ENCODE measurements at places on chromosomes 12 and 14.

DNA sequence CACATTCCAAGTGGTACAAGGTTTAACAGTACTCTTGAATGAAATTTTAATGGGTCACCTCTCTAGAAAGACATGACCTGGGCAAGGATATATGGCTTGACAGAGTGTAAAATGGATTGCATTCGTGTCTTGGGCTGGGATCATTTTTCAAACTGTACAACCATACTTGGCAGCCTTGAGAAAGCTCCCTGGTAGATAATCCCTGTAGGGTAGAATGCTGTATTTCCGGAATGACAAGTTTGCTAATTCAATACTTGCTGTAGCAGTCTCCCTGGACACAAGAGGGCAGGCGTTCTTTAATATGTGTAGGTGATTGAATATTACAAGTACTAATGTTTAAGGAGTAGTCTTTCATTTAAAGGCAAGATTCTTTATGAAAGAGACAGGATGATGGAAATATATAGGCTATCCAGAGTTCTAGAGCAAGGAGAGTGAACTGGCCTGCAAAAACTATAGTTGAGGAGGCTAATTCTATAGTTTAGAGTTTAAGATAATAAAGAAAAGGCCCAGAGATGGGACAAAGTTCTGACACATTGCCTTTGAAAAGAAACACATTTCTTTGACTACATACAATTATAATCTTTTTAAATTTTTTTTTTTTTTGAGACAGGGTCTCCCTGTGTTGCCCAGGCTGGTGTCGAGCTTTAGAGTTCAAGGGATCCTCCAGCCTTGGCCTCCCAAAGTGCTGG is 53.4 kb downstream of the PLBD1 start:
- peak; percentile 29 for DNase-seq

DNA sequence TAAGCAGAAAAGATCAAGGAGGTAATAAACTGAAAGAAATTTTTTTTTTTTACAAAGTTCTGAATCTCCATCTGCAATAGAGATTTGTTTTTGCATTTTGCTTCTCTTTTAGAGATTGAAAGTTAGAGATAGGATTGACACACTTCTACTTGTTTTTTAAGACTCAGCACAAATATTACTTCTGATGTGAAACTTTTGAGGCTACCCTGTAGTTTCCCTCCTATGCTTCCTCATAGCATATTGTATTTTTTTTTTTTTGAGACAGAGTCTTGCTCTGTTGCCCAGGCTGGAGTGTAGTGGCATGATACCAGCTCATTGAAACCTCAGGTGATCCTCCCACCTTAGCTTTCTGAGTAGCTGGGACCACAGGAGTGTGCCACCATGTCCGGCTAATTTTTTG is 32.1 kb upstream of the SGPP1 start:
- no peak for DNase-seq

DNA sequence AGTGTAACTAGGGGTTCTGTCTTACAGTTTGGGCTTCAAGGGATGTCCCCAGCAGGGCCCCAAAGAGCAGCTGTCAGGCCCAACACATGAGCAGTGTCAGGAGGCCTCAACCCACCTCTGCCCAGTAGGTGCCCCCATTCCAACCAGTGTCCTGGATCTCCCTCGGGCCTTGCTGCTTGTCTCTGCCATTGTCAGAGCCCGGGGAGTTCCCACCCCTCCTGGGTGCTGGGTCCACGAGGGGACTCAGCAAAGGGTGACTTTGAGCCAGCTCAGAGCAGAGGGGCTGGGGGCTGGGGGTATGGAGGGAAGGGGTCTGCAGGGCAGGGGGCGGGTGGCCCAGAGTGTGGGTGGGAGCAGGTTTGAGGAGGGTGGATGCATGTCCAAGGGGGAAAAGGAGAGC is 18.0 kb upstream of the BEGAIN start:
- DNase-seq, result peak; percentile 8

- no peak for DNase-seq
These were observed 101.8 kb upstream of the EIF5 start for GRCh38 chr14:103232031-103232808.

DNA sequence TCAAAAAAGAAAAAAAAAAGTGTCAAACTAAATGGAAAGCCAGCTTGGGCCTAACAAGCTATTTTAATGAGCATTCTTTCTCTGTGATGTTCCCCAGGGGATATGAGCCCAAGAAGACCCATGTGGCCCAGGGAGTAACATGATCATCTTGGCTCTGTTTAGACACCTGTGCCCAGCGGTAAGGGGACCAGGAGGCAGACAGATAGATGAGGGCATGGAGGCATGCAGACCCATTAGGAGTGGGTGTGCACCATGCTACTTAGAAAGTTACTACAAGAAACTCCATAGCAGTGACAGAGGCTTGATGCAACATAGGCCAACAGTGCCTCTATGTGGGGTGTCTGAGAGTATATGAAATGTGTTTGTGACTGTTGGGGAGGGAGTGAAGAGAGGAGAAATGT is 3.1 kb upstream of the CREBL2 start:
- DNase-seq, result no peak

DNA sequence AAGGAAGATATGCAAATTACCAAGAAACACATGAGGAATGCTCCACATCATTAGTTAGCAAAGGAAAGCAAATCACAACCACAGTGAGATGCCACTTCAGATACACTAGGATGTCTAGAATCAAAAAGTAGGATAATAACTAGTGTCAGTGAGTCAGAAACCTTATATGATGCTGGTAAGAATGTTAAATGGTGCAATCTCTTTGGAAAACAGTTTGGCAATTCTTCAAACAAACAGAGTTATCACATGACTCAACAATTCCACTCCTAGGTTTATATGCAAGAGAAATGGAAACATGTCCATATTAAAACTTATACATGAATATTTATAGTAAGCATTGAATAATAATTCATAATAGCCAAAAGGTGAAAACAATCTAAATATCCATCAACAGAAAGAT is 220.9 kb downstream of the FOXG1 start:
- DNase-seq, result no peak

- DNase-seq, result no peak
These were observed 193.7 kb downstream of the SLC6A15 start for GRCh38 chr12:84718906-84719305.

GRCh38 chr12:125092872-125093680 is 27.8 kb downstream of the AACS start:
- DNase-seq, result peak; percentile 78

GRCh38 chr14:73759183-73759713 is 45.1 kb upstream of the PNMA1 start:
- peak; percentile 88 for DNase-seq

- DNase-seq, result peak; percentile 38
These were observed at the start of gene PTGDR for GRCh38 chr14:52267501-52268278. TSS of gene PTGDR (plus strand) at chr14:52267698. CDS start at chr14:52267815, 117 bp downstream.

DNA sequence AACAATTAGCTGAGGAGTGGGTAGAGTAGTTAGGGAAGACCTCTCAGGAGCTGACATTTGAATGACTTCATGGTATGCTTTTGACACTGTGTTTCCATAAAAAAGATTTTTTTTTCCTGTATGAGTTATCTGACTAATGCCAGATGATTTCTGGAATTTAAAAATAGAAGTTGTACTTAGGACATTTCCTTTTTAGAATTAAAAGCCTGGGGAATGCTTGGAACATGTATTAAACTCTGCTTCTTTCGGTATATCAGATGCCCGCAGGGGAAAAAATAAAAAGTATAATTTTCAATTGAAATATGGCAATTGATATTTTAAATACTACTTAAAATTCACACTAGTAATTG is 41.1 kb downstream of the BRMS1L start:
- no peak for DNase-seq

DNA sequence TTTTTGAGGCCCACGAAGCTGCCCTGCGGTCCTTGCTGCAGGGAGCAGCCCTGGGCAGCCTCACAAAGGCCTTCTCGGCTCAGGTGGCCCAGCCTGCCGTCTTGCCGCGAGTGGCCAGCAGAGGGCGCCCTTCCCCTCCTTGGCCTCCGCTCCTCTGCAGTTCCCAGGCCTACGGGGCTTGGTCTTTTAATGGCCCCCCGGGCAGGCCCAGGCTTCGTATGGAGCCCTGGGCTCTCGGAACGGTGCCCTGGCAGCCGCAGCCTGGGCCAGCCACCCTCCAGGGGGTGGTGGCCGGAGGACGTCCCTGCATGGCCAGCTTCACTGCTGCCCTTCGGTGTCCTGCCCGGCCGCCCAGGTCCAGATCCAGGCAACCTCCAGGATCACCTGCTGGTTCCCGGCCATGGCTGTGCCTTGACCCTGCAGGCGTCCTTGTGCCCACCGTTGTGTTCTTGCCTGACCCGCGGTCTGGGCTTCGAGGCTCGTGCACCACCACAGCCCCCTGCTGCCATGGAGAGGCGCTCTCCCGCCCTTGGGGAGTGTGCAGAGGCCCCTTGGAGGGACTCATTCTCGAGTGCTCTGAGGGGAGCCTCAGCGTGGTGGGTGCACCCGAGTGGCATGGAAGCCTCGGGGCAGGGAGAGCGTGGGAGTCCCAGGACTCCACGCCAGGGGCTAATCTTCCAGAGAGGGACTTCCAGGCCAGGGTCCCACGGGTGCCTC is 9.4 kb downstream of the ASPG start:
- DNase-seq, result peak; percentile 56

DNA sequence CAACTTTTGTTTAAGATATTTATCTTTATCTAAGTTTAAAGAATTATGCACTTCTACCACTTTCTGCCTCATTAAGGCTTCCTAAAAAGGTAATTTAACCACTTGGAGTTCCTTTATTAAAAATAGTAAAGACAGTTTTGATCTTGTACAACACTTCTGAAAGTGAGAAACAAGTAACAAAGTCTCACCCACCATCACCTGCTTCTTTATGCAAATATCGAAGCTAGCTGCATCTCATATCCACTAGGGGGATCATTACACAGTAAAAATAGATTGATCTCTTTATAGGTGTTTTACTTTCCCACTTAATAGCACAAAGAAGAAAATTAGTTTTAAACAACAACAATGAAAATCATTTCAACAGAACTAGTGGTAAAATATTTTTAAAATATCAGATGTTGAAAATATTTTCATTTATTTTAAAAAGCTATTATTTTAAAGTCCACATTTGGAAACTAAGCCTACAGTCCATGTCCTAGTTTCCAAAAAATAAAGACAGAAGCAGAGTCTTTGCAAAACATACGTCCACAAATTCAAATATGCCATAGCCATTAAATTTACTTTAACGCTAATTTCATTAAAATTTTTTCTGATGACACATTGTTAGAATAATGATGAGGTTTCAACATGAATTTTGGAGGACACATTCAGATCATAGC is 160.0 kb upstream of the SOX5 start:
- DNase-seq, result no peak

DNA sequence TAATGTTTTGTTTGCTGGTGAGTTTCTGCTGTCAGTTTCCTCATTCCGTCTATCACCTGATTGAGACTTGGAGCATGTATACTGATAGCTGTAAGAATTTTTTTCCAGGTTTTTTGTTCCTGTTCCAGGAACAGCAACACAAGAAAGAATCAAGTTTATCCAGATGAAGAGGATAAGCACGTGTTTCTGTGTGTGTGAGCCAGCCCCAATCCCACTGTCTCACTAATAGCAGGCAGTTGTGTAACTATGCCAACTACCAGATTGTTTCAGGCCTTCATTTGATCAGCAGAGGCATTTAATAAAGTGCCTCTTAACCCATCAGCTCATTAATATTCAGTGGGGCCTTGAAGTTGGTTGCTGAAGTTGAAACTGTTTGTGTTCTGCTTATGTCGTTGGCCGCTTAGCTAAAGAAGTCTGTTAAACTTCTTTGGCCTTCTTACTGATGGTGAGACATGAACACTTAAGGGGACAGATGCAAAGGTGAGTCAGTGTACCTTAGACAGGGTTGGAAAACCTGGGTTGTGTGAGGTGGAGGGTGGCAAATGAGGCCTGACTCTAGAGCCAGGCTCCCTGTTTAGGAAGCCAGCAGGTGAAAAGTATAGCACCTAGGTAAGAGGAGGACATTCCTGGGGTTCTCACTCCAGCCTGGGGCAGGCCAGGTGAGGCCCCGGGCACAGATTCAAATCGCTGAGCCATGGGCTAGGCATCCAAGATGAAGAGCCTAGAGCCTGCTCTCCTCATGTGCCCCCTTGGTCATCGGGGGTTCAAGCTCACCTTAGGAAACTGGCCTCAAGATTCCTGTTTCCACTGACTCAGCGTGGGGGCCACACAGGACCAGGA is 3.7 kb downstream of the ANKRD13A start:
- no peak for DNase-seq

GRCh38 chr14:100536121-100536510 is 51.1 kb downstream of the BEGAIN start:
- DNase-seq, result peak; percentile 4

- DNase-seq, result no peak
These were observed 34.3 kb upstream of the PRB4 start for GRCh38 chr12:11344500-11344899.

- DNase-seq, result no peak
These were observed 23.4 kb upstream of the IPO8 start for GRCh38 chr12:30719060-30719459.

GRCh38 chr12:45409966-45410365 is 194.1 kb downstream of the ANO6 start:
- peak; percentile 45 for DNase-seq

- DNase-seq, result no peak
These were observed 10.3 kb downstream of the TBPL2 start for GRCh38 chr14:55430024-55430690.

DNA sequence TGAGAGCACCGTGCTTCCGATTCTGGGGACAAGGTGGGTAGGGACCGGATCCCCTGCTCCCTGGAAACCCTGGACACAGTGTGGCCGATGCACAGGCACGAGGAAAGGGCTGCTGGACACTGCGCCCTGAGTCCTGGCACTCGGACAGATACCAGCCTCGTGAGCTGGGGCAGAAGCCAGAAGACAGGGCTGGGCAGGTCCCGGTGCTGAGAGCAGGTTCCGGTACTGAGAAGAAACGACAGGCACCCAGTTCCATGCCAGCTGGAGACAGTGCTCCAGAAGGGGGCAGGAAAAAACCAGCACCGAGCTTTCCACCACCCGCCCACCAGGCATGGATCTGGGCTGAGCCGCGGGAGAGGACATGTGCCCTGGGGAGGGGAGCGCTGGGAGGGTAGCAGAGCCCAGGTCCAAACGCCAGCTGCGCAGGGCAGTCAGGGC is 6.5 kb downstream of the XRCC3 start:
- DNase-seq, result peak; percentile 63

DNA sequence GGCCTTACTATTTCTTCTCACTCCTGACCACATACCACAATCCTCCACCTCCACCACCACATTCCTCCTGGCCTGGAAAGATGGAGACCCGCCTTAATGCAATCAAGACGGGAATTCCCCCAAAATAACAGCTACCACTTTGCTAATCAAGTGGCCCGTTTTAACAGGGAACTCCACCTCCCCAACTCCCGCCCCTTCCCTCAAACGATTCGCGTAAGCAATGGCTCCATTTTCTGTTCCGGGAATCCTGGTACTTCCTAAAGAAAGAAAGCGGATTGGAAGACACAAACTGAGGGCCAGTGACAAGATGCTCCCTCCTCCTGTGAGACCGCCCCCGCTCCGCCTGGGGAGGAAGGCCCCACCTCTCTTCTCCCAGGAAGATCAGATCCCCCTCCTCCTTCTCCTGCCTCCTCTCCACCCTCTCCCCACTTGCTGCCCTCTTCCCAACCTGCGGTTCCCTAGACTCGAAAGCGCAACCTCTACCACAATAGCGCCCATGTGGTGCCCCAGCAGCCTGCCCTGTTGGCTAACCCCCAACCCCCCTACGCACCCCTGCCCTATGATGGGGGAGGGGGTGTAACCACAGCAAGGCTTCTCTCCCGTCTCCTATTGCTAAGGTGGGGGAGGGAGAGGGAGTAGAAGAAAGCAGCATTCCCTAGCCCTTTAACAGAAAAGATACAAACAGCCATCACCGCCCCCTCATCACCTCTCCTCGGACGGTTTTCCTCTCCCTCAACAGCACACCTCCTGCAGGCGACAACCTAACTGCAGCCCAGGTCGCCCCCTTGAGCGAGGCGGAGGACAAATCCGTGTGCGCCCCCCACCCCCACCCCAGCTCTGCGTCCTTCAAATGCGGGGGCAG is 777 bp downstream of the ARF3 start:
- peak; percentile 86 for DNase-seq

GRCh38 chr12:97520106-97520505 is 57.5 kb downstream of the RMST start:
- DNase-seq, result no peak

Data from heart left ventricle (tissue), 16 donors.